ENCODE measurements at places on chromosomes 16 and 17.

GRCh38 chr16:57137043-57137442 is 44.7 kb downstream of the CPNE2 start:
- no peak for DNase-seq

GRCh38 chr16:19694989-19695388 is 23.0 kb downstream of the KNOP1 start:
- DNase-seq: no peak

DNA sequence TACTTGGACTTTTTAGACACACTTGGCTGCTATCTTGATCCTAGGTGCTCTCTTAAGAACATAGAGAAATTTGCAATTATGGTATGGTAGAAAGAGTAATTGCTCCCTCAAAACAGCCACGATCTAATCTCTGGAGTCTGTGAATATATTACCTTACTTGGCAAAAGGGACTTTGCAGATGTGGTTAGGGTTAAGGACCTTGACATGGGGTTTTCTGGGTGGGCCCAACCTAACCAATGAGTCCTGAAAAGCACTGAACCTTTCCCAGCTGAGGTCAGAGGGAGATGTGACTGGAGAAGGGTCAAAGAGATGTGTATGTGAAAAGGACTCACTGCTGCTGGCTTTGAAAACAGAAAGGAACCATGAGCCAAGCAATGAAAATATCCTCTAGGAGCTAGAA is 26.7 kb upstream of the MED13 start:
- DNase-seq: no peak

DNA sequence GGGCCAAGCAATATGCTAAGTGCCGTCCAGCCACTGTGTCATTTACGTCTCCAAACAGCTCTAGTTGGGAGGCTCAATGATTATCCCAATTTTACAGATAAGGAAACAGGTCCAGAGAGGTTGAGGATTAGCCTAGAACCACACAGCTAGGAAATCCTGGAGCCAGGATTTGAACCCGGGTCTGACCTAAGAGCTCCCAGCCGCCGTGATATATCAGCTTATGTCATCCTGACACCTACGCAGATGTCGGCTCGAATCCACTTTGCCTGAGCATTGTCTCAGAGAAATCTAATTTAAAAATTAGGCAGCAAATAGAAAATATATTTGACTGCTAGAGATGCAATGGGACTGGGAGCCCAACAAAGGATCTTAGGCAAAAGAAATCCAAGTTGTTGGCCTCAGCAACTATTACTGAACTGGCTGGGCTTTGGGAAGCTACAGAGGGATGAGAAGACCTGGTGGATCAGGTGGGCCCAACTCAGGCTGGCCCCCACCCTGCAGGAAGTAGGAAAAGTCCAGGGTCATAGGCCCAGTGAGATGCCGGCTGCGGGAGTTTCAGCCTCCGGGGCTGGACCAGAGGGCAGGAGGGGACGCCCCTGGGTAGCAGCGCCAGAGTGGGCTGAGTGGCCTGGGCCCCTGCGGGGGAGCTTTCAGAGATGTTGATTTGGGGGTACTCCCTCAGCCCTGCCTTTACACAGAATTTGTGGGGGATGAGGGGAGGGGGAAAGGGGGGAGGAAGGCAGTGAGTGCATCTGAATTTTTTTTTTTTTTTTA is 35.1 kb upstream of the IL21R start:
- peak; percentile 65 for DNase-seq

DNA sequence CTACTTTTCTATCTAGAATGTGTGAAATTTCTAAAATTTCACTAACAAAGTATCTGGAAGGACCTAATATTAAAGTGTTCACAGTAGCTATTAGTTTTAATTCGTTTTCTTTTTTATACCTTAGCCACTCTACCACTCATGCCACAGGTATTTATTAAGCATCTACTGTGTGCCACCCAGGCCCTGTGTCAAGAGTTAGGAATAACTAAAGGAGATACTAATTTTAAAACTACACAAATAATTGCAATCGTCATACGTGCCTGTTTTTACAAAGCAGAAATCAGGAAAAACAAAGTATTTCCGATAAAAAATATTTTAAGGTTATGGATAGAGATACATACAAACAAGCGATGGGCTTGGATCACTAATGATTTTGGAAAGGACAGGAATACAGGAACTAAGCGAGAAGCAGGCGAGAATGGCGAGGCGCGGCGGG is 483 bp upstream of the EEF2K start:
- DNase-seq: no peak

DNA sequence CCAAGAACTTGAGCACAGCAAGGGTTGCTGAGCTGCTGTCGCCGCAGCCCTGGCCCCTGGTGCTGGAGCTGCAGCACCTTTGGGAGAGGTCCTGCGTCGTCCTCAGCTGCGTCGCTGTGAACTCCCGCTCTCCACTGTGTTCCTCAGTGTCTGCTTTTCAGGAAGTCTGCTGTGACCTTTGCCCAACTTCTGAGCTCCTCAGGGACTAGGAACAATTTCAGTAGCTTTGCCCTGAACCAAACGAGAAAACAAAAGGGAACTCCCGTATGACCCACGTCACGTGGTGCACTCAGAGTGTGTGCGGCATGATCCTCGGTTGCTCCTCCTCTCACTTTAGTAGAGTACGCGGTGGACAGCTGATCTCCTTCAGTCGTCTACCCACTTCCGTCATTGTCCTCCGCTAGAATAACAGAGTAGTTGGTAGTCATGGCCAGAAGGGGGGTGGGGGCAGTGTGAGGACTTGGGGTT is 44.2 kb downstream of the WDR45B start:
- peak; percentile 24 for DNase-seq

GRCh38 chr16:64019339-64019738 is 1102.5 kb downstream of the CDH11 start:
- no peak for DNase-seq

DNA sequence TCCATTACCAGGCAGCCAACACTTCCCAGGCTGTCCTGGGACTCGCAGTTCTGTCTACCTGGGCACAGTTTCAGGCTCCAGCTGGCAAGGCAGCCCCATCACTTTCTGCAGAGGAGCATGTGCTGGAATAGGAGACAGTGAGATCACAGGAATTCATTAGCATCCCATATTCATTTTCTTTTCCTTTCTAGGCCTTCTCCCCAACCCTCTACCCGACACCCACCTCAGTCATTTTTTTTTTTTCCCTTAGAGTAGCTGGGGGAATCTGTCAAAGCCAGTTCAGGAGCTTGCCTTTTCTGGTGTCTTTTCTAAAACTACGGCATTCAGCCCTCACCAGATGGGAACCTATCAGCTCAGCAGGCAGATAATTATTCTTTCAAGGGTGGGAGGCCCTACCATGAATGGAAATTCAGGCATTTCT is 42.4 kb upstream of the FBXO47 start:
- no peak for DNase-seq

GRCh38 chr17:19670908-19671307 is 22.4 kb downstream of the ALDH3A2 start:
- DNase-seq: no peak

DNA sequence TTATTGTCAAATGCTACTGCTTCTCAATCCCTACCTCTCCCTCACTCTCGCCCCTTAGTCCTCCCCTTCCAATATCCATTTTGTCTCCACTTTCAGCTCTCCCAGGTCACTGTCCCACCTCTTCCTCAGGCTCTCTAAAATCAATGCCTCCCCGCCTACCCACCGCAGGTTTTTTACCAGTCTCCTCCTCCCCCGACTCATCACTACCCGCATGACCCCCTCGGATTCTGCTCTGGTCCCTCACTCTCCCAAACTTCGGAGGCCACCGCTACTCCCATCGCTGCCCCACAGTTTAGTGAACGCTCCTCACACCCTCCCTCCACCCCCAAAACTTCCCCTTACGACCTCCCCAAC is 513 bp downstream of the CRLF3 start:
- DNase-seq: peak; percentile 57

DNA sequence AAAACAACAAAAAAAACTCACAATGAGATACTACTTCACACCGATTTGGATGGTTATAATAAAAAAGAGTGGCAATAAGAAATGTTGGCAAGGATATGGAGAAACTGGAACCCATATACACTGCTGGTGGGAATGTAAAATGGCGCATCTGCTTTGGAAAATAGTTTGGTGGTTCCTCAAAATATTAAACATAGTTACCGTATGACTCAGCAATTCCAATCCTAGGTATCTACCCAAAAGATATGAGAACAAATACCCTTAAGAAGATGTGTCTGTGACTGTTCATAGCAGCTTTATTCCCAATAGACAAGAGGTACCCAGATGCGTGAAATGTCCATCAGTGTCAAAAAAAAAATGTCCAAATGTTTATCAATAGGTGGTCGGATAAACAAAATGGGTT is 7.2 kb downstream of the CPPED1 start:
- no peak for DNase-seq

Measured in stimulated activated CD4-positive, alpha-beta T cell treated with anti-CD3 and anti-CD28 coated beads, Interleukin-15, amount 100 ng/mL, for 24 hours (primary cell).